ENCODE measurements at places on chromosomes 3 and 15.

DNA sequence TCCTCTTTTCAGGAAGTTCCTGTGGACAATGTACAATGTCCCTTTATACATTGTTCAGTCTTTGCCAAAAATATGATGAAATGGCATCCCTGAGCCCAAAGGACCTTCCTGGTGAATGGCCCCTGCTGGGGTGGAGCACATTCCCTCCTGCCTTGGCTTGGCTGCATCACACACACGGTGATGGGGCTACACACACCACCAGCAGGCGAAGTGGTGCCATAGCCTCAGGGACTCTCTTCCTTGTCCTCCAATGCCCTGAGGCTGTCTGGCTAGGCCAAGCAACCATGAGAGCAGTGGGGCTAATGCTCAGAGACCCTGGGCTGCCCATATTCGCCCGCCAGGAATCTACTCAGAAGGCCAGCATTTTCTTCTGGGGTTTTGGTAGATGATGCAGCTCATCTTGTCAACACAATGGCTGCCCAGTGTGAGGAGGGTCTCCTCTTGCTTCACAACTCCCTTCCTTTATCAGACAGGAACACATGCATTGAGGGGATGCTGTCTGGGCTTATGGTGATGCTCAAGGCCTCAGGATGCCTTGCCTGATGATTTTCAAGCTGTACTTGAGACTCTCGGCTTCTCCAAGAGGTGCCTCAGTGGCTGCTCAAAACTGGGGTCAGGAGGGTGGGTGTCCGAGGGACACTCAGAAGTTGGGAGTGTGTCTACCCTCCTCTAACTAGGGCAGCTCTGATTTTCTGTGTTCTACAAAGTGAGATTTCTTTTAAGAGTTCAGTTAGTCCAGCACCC, 40.9 kb upstream of the EPHB1 start:
- DNase-seq: no peak

DNA sequence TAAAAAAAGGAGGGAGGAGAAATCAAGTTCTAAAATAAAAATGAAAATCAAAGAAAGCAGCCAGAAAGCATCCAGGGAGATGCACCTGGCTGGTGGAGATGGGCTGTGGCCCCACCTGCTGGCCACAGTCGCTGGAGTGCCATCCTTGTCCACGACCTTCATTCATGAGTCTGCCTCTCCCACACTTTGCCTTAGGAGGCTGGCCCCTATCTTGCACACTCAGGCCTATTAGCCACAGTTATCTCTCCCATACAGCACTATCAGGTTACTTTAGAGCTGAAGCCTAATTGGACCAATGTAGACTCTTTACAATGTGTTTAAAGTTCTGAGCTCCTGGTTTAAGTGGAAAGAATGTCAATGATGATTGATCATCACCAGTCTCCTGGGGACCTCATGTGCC, 392.0 kb upstream of the RORA start:
- no peak for DNase-seq

- no peak for DNase-seq
These were observed 304.8 kb upstream of the CTDSPL start for GRCh38 chr3:37556789-37557301.

DNA sequence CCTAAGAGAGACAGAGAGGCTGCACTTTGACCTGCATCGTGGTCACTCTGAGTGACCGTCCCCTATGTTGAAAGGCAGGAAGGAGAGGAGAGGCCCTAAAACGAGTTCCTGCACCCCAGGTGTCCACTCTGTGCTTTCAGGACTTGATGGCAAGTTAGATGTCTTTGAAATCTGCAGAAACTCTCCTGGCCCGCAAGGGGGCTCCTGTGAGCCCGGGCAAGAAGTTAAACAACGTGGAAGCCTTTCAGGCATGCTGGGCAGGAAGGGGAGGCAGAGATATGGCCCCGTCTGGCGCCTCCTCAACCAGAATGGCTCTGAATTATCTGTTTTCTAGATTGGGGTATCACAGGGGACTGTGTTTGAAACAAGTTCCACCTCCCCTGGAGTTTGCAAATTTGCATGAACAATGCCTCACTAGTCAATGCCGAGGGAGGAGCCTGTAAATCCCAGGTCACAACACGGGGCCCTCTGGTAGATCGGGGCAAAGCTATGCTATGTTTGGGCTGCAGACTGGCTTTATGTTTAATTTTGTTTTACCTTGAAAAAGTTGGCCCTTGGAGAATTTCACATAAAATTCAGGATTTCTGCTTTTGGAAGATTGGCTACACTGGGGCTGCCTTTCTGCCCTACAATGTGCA, 9.8 kb downstream of the CTXND1 start:
- DNase-seq: no peak

DNA sequence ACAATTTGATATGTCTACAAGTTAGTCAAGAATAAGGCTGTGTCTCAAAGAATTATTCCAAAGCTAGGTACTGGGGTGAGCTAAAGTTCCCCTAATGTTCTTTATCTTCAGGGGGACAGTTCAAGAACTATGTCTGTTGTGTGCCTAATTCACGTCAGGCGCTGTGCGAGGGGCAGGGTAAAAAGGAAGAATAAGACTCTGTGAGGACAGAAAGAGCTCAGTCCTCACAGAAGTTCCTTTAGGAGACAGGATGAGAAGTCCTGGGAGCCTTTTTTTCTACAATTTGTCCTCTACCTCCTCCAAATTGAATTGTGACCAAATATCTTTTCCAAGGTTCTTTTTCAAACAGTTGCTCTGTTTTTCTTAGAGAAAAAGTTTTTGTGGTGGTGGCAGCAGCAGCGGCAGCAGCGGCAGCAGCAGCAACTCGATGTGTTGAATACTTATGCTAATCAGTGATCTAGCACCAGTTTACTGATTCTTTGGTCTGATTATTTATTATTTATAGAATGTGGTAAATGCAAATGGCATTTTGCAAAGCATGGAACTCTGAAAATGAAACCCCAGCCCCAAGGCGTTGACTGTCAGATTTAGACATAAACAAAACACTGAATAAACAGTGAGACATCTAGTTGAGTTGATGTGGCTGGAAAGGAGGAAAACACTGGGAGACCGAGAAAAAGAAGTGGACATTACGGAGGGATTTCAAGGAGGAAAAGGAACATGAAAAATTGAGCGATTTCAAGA, 88.6 kb downstream of the GTPBP8 start:
- DNase-seq: no peak

GRCh38 chr15:84714372-84714771, 1.6 kb downstream of the SEC11A start:
- DNase-seq: no peak

DNA sequence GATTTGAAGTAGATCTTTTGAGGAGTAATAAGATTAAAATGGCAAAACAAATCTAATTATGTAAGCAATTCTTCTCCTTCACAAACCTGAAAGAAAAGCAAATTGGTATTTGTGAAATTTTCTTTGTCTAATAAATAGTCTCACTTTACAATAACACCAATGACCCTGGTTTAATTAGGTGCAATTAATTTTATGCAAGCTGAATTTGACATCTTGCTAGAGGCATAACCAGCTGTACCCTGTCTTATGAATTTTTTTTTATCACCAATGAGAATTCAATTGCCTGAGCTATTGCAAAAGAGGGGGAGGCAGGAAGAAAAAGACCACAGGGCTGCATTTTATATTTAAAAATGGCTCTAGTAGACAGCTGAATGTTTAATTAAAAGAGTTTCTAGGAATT, 113.5 kb upstream of the IL12A start:
- no peak for DNase-seq

- DNase-seq: no peak
These were observed 117.3 kb downstream of the RPL22L1 start for GRCh38 chr3:170752571-170753155.

DNA sequence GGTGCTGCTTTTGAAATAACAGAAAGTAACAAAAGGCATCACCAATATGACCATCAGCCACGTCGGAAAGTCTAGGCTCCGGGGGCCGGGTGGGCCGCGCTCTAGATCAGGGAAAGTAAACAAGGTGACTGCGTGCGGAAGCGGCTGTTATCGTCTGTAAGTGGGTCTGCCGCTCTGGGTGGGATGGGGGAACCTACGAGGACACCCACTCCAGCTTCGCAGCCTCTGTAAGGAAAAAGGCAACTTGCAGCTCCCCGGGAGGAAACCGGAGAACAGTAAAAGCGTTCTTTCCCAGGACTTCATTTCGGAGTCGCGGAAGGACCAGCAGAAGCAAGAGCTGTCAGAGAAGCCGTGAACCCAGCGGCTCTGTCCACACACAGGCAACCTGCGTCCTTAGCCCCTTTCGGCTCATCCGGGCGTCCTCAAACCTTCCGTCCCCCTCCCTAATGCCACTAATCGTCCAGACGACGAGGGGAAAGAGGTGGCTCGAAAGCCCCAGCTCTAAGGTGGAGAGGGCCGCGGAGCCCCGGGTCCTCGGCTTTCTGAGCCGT, 461 bp downstream of the XRN1 start:
- peak; percentile 29 for DNase-seq

DNA sequence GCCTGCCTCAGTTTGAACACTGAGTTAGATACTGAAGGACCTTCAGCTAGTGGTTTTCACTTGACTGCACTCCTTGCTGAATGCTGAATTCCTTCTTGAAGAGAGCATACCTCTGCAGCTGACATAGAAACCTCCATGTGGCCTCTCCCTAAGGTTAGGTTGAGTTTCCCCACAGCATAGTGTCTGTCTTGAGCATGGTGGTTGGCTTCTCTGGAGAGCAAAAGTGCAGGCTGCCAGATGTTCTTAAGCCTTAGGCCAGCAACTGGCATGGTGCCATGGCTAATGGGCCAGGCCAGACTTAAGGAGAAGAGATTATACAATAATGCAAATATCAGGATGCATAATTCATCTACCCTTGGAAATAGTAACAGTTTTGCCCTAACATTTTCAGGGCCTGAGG, 545.6 kb upstream of the ZNF385D start:
- DNase-seq: no peak

- no peak for DNase-seq
These were observed 878 bp downstream of the ISLR start for GRCh38 chr15:74174219-74174957.

DNA sequence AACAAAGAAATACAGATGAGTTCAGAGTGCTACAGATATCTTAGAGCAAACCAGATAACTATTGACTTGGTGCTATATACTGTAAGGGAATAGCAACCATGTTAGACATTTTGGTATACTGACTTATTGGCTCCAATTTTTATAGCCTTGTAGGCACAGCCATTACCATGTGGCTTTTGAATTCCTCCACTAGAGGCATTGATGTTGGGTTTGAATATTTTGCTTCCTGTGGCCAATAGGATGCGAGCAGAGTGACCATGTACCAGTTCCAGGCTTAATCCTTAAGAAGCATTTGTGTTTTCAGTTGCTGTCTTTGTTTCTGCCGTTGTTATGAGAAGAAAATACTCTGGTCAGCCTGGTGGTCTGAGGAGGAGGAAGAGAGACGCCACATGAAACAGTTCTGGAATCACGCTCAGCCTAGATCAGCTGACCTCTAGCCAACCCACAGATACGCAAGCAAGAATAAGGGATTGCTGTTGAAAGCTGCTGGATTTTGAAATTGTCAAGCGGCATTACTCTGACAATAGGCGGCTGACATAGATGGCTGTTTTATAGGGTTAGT, 109.4 kb upstream of the TNIK start:
- no peak for DNase-seq

- DNase-seq: no peak
These were observed 6.9 kb downstream of the MTMR10 start for GRCh38 chr15:30984542-30984941.

GRCh38 chr3:101193957-101194356, 126.4 kb downstream of the IMPG2 start:
- DNase-seq: no peak

DNA sequence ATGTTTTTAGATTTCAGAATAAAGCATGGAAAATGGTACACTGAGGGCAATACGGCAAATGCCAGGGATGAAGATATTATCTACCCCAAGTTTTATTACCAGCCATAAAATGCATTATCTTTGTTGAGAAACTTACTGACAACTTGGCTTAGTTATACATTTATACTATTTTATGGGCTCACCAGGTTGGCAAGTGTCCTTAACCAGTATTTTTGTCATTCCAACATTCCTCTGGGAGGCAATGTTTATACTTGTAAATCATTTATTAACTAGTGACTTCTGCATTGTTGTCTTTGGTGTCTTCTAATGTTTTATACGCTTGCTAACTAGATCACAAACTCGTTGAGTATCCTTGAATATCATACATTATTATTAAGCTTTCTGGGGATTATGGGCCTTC, 18.0 kb upstream of the ADGRG7 start:
- no peak for DNase-seq

- no peak for DNase-seq
These were observed 9.0 kb downstream of the RRP9 start for GRCh38 chr3:51932471-51933370.

- no peak for DNase-seq
These were observed 59.0 kb downstream of the MAGI1 start for GRCh38 chr3:65979731-65980130.

DNA sequence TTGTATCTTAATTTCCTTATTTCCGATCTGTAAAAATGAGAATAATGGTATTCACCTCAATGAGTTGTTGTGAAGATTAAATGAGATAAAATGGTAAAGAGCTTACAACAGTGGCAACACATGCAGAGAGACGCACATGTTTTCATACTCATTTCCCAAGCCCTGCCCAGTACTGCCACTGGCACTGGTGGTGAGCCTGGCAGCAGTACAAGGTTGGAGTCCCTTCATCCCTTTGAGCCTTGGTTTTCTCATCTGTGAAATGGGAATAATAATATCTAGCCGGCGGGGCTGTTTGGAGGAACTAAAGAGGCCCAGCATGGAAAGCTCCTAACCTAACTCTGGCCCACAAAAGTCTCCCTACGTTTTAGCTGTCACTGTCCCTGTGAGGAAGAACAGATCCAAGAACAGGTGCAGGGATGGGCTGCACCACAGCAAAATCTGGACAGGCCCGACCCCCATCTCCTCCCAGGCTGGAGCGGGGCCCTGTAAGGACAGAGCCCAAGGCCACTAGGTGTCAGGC, 866 bp upstream of the CD276 start:
- DNase-seq: no peak

- DNase-seq: no peak
These were observed 207.6 kb upstream of the MDFIC2 start for GRCh38 chr3:70519913-70520659.

DNA sequence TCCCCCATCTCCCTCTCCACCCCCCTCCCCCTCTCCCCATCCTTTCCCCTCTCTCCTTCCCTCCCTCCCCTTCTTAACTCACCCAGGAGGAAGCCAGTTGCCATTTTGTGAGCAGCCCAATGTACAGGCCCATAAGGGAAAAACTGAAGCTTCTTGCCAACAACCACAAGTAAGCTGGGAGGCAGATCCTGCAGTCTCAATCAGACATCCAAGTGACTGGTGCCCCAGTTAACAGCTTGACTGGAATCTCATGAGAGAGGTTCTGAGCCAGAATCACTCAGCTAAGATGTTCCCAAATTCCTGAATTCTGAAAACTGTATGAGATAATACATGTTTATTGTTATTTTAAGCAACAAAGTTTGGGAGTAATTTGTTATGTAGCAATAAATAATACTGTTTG, 90.7 kb downstream of the C3orf70 start:
- no peak for DNase-seq

- DNase-seq: no peak
These were observed 549.9 kb downstream of the GRM7 start for GRCh38 chr3:7410782-7411181.

DNA sequence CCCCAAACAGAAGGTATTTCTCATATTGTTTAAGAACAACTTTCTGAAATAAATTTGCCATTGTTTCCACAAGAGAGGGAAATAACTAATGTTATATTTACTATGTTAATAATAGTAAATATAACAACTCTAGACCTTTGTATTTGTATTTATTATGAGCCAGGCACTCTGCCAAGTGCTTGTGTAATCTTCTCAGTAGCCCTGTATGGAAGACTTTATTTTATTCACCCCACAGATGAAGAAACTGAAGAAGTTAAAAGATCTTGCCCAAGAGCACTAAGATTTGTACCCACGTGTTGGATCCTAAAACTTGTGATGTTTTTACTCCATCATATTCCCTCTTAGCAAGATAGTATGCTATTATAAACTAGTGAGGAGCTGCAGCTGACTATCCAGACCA, 12.0 kb upstream of the GNB4 start:
- DNase-seq: no peak

Measured in T-helper 1 cell (primary cell).